ENCODE measurements at places on chromosomes 11 and 22.

DNA sequence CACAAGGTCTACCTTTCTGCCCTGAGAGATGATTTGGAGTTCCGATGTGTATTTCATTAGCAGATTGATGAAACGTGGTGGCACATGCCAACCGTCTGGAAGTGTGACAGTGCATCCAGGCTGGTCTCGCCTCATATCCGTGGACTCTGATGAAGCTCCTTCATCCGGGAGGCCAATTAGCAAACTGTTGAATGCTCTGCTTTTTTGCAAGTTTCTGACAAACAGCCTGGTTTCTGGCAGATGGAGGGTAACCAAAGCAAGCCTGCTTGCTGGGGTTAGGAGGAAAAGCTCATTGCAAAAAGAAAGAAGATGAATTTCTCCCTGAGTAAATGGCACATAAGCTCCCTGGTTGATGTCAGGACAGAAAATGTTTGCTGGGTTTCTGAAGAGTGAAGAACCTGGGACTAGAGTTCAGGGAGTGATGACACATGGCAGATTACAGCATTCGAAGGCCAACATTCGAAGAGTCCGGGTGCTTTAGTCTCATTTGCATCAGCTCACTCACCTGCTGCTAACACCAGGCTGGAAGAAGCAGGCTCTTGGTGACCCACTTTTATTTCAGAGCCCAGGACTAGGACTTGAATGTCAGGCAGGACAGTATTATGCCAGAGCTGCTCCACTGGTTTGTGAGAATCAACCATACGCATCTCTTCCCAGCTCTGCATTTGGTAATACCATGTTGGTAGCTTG is 135.9 kb upstream of the TTC12 start:
- DNase-seq, result no peak

- DNase-seq, result no peak
Measured at GRCh38 chr11:119375337-119376196, 5.9 kb downstream of the USP2 start.

DNA sequence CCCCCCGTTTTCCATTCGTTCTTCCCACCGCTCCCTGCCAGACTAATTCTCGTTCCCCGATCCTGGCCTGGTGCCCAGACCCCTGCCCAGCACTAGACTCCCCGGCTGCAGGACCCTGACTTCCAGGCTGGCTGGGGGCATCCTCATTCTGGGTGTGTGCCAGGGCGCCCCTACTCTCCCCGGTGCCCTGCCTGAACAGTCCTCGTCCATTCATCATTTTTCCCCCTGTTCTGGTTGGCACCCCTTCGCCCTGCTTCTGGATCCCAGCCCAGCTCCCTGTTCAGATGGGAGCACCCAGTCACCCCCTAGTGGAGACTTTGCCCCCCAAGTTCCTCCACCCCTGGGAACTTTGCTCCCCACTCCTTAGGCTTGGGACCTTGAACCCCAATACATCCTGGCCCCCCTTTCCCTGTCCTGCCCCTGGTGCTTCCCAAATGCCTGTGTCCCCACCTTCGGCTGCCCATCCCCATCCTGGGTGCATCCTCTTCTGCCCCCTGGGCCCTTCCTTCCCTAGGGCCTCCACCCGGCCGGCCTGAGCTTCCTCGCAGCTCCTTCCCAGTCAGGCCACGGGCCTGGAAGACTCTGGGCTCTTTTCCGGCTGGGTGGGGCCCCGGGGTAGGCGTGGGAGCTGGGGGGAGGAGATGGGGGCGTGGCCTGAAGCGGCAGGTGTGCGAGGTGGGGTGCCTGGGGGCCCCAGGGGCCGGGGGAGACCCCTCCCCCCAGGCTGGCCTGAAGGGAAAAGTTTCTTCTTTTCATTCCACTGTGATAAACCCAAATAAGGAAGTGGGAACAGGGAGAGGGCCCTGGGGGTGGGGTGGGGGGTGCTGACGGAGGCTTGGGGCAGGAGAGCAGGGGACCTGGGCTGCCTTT is 908 bp downstream of the PLCB3 start:
- DNase-seq, result no peak

DNA sequence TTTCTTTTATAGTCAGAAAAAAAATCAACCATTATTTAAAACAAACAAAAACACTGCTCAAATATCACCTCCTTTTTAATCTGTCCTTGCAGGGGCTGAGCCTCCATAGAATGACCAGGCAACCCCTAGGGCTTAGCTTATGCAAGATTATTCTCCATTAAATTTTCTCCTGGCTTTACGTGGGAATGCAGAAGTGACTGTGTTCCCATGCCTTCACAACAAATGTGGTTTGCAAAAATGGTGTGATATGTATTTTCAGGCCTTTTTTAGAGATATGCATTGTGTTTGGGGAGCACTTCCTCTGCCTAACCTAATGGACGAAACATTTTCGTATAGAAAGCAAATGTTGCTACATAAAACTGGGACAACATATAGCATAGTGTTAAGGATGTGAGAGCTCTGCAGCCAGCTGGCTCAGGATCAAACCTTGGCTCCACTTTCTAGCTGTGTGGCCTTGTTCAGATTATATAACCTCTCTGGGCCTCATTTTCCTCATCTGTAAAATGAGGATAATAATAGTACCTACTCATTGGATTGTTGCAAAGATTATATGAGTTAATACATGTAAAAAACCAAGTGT is 82.6 kb downstream of the PARVA start:
- no peak for DNase-seq

- DNase-seq, result no peak
Measured at GRCh38 chr11:115521825-115522224, 17.6 kb upstream of the CADM1 start.

DNA sequence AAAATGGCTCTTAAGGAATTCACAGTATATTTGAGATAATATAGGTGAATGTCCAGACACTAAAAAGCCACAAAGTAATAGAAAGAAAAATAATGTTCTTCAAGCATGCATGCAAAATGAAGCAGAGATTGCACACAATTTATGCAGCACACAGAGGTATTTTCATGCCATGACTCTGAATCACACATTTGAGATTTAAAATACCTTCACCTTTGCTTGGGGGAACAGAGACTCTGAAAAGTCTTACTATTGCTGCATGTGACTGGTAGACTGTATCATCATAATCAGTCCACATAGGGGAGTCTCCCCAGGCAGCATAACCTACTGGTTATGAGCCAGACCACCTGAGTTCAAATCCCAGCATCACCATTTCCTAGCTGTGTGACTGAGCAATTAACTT is 96.2 kb downstream of the RCN1 start:
- DNase-seq, result no peak

DNA sequence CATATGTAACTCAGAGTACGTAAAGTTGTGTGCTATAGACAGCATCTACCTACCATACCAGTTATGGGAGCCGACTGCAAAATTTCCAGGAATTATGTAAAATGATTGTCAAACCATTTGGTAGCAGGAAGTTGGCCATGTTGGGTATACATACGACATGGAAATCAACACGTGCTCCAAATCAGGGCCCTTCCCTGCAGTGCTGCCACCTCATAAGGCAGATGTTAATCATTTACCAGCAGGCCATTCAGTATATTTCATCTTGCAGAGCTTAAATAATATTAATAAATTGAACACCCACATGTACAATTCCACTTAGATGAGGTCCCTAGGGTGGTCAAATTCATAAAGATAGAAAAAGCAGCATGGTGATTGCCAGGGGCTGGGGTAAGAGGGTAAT is 9.8 kb downstream of the MS4A18 start:
- DNase-seq, result no peak

DNA sequence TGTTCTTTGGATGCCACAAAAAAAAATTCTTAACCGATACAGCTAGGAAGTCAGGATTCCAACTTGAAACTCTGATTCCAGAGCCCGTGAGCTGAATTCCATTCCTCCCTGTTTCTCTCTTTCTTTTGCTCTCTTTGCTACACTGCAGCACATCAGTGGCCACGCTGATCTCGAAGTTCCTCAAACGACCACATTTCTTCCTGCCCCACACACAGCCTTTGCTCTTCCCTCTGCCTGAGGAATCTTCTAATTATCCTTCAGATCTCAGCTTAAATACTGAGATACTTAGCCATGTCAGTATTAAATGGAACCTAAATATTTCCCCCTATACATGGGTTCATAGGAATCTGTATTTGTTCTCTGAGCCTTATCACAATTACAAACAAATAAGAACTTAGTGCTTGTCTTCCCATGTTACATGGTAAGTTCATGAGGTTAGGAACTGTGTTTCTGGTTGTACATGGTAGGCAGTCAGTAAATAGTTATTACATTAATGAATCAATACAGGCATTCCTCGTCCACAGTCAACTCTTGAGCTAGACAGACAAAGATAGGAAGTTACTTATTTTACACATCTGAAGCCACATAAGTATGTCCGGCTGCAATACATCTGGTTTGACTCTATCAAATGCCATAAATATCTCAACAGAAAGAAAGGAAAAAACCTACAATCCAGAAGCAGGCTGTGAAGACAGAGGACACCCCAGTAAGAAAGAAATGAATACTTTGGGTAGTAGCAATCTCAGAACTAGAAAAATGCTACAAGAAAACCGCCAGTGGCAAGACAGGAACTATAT is 86.6 kb downstream of the MAML2 start:
- DNase-seq, result no peak

- no peak for DNase-seq
Measured at GRCh38 chr11:71355281-71355680, 92.9 kb downstream of the DHCR7 start.

DNA sequence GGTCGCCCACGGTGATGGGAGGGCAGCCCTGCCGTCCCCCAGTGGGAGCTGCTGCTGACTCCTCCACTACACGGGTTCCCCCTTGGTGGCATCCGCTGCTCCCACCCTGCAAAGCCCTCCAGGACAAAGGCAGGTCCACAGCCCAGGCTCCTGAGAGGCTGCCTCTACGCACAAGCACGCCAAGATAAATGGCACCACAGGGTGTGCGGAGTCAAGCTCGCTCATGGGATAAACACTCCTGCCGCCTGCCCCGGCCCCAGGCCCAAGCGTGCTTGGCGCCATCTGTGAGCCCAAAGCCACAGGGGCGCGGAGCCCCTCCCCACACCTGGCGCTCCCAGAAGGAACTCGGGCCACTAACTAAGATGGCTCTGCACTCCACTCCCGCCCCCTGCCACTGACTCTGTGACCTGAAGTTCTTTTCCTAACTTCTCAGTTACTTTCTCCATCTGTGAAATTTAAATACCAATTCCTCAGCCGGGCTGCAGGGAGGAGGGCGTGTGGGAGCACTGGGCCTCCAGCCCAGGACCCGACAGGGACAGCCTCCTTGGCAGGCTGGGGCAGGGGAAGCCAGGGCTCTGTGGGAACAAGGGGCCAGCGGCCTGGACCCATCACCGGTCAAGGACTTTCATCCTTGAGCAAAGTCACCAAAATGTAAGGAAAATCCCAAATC is 14.9 kb downstream of the EHD1 start:
- DNase-seq, result no peak

GRCh38 chr11:46588131-46588530 is 5.7 kb downstream of the AMBRA1 start:
- no peak for DNase-seq

GRCh38 chr11:34633990-34634693 is 13.2 kb downstream of the EHF start:
- no peak for DNase-seq
